ENCODE measurements at places on chromosomes 2 and 18.

DNA sequence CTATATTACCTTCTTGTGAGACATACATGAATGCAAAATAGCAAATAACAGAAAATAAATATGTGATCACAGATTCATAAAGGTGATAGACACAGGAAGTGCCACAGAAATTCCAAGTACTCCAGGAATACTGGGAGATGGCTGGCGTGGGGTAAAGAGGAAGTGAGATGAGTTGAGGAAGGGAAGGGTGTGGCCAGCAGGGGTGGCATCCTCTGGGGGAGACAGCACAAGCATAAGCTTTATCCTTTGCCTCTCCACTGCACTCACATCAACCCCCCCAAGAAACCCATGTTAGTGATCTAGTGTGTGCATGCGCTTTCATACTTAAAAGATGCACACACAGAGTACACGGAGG lies 94.8 kb upstream of the B3GNT7 start:
- no peak for DNase-seq

GRCh38 chr2:46333912-46334311 lies 36.7 kb downstream of the EPAS1 start:
- no peak for DNase-seq

GRCh38 chr2:148209603-148210002 lies 188.7 kb downstream of the MBD5 start:
- no peak for DNase-seq

DNA sequence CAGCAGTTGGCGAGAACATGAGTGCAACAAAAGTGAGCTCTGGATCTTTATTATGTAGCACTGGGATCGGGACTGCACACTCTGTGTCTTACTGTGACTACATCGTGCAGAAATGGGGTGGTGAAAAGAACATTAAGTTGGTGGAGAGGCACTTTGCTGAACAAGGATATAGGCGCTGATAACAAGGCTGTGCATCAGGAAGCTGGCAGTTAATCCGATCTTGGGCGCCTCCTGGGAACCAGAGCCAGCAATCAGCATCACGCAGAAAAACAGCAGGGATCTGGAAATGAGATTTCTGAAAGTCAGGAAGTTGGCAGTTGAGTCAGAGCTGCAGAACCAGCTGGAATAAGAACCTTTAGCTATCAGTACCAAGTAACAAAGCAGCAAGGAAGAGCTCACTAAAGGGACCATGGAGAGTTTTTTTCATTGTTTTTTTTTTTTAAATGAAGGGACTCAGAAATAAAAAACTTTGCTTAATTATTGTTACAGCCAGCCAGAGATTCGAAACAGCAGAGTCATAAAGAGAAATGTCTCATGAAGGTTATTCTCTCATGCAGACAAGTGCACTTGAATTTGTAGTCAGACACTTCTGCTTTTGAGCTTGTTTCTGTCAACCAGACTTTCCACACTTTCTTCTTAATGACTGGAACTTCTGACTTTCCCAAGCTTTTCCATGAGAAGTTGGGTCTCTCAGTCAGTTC lies 22.8 kb upstream of the MYO3B start:
- DNase-seq, result peak; percentile 7

GRCh38 chr2:149059822-149060221 lies 21.3 kb downstream of the LYPD6B start:
- DNase-seq, result no peak

DNA sequence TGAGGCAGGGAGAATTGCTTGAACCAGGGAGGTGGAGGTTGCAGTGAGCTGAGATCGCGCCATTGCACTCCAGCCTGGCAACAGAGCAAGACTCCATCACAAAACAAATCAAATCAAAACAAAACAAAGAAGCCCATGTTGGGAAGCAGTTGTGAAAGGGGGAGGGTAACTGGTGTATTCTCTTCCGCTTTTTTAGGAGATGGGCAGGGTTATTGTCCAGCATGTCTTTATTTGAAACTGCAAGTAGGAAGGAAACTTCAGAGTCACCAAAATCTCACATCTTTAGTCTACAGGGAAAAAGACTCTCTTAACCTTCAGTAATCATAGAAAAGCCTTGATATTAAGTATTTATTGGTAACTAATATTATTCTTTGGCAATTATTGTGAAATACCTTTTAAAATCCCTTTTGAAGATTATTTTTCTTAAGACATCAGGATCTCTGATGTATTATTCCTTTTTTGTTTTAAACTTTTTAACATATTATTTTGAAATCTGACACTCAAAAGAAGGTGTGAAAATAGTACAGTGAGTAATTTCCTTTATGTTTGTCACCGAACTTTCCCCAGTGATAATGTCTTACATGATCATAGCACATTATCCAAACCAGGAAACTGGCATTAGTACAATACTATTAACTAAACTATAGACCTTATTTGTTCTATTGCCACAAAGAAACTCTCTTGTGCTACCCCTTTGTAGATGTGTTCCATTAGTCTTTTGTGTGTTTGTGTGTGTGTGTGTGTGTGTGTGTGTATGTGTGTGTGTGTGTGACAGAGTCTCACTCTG lies 84.3 kb upstream of the LTBP1 start:
- no peak for DNase-seq

DNA sequence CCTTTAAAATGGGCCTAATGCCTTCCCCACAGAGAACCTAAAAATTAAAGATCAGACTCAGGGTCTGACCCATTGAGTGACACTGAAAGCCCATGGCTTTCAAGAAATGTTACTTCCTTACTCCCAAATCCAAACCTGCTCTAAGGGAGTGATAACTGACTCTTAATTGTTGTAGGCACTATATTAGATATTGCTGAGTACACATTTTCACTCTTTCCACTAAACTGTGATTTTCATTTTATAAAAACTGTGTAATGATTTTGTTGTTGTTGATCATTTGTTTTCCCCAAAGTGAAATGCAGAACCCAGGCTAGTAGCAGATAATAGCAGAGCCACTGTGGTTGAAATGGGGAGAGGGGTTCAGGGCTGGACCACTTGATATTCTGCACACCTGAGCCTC lies 87.1 kb downstream of the LRRTM1 start:
- DNase-seq, result no peak

GRCh38 chr2:74003494-74004211 lies 18.9 kb downstream of the TET3 start:
- no peak for DNase-seq
